GM04503 (cell line): ENCODE measurements at places on chromosomes 2 and 18.

DNA sequence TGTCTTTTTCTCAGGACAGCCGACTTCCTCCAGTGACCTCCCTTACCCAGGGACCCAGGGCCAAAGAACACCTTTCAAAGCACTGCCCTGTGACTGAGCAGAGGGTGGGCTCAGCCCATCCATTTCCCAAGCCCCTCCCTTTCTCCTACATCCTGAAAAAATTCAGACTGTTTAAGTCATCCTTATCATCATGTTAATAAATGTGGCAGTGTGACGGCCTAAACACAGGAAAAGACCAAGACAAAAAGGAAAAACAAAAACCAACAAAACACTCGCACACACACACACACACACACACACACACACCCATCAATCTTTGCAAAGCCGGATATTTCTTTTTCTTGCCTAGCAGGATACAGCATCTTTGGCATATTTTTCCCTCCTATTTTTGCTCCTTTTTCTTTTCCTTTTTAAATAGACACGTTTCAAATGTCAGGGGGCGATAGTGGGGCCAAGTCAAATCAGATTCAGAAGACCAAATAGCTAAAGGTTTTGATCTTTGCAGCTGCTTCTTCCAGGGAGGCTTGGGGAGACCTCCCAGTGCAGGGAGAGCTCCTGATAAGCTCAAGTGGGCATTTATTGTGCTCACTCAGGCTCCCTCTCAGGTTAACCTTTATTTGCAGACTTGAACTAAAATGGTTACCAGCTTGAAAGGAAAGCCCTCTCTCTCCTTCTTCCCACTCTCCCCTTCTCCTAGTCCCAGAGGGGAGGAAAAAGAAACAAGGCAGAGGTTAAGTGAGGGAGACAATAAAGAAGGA is 39.5 kb upstream of the NRP2 start:
- no peak for DNase-seq

DNA sequence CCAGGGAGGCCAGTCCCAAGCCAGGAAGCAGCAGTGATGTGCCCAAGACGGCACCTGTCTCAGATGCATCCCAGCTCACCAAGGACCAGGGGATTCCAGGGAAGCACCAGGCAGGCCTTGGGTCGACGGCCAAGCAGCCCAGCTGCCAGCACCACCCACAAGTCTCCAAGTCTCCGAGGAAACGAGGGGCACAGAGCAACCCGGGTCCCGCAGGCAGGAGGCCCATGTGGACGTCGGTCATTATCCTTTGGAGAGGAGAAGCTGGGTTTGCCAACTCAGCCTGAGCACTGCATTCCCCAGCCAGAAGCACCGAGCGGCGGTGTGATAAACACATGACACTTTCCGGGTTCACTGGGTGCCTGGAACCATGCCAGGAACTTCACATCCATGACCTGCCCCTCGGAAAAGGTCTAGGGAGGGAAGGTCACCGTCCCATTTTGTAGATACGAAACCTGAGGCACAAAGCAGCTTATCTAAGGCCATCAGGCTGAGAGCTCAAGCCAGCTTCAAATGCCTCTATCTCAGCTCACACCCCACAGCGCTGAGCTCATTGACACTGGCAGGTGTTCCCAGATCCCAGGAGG is 104.5 kb downstream of the ZNF516 start:
- no peak for DNase-seq

- DNase-seq: no peak
Measured at GRCh38 chr2:134167015-134167414, 86.9 kb upstream of the MGAT5 start.

GRCh38 chr18:62418258-62418657 is 93.1 kb downstream of the TNFRSF11A start:
- DNase-seq: no peak

GRCh38 chr2:219124381-219125110 is 36.1 kb downstream of the NHEJ1 start:
- no peak for DNase-seq

GRCh38 chr2:28721601-28722191 is 29.9 kb upstream of the PPP1CB start:
- no peak for DNase-seq

GRCh38 chr2:231985823-231986261 is 24.3 kb downstream of the DIS3L2 start:
- DNase-seq: no peak

GRCh38 chr18:73235491-73235890 is 367.7 kb upstream of the NETO1 start:
- DNase-seq: peak; percentile 3

- DNase-seq: no peak
Measured at GRCh38 chr2:120344214-120344975, 1.5 kb upstream of the INHBB start.

- DNase-seq: no peak
Measured at GRCh38 chr2:74850496-74851190, 16.7 kb downstream of the HK2 start.

- no peak for DNase-seq
Measured at GRCh38 chr2:37367310-37367709, 22.9 kb downstream of the QPCT start.

DNA sequence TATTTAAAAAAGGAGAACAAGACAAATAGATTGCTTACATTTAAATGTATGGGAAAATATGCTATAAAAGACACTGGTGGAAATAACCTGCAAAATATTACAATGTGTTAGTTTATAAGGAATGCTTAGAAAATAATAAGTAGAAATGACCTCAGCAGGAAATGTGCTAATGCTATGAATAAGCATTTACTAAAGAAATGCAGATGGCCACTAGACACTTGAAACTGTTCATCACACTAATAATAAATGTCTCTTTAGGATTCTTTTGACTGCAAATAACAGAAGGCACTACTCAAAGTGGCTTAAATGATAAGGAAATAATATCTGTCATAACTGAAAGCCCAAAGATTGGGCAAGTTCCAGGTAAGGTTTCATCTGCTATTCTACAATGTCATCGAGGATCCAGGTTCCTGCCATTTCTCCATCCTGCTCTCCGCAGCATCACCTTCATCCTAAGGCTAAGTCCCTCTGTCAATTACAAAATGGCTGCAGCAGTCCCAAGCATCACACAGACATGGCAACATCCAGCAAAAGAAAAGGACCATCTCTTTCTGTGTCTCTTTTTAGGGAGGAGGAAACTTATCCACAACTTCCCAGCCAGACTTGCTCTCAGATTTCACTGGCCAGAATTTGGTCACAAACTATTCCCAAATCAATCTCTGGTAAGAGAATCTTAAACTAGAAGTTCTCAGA is 21.9 kb downstream of the METTL8 start:
- no peak for DNase-seq

DNA sequence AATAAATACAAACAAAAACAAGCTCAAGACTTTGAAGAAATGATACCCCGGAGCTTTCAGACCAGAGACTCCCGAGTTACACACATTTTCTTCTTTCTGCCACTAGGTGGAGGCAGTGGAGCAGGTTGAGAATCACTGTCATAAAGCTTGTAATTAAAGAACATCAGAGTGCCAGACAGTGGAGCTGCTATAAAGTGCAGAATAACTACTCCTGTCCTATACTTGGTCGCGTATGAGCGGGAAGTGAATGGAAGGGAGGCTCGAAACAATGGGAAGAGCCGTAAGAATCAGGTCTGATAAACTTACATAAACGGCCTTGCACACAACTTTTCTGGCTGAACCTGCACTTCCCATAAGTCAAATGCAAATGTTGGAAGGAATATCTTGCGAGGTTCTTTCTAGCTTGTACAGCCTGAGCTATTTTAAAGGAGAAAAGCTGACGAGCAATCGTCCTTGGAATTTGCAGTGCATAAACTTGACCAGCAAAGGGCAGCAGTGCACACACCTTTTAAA is 189.0 kb downstream of the RPIA start:
- peak; percentile 10 for DNase-seq
